ENCODE measurements at places on chromosomes 2 and 18. TPM values are rescaled to one million over a fixed set of nuclear protein-coding genes. Genes with fewer than 3 reads are reported as not detected.

The SCG2 gene
- 0.62 TPM for total RNA-seq

The COL3A1 gene
- 66.3 TPM for total RNA-seq

DNA sequence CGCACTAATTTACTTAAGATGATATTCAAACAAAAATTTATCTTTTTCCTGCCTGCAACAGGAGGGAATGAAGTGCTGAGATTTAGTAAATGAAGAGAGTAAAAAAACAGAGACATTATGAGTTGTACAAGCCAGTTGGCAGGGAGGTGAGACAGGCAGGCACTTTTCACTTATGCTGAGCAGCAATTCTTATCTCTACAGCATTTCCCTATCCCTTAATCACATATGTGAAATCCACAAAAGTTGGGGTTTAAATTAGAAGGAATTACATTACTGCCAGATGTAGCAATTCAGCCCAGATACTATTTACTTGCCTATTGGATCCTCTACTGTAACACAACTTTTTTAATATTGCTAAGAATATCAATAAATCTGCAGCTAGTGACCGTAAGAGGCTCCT is 314.2 kb upstream of the LRP1B start:
- no peaks in the 10 kb centered on the region for H3K36me3 ChIP-seq
- DNase-seq = no peak
- no peaks in the 10 kb centered on the region for H3K27me3 ChIP-seq
- no peak overlapping the region for H3K4me3 ChIP-seq
- H3K27ac ChIP-seq = no peak overlapping the region

GRCh38 chr18:42437646-42438045 is 482.6 kb downstream of the PIK3C3 start:
- no peaks in the 10 kb centered on the region for H3K36me3 ChIP-seq
- DNase-seq = peak; percentile 6
- no peak overlapping the region for H3K27ac ChIP-seq
- H3K4me1 ChIP-seq = no peaks in the 10 kb centered on the region

- no peak overlapping the region for H3K4me3 ChIP-seq
- no peaks in the 10 kb centered on the region for H3K27me3 ChIP-seq
Measured at GRCh38 chr2:30666266-30666874, 140.9 kb downstream of the CAPN13 start.

DNA sequence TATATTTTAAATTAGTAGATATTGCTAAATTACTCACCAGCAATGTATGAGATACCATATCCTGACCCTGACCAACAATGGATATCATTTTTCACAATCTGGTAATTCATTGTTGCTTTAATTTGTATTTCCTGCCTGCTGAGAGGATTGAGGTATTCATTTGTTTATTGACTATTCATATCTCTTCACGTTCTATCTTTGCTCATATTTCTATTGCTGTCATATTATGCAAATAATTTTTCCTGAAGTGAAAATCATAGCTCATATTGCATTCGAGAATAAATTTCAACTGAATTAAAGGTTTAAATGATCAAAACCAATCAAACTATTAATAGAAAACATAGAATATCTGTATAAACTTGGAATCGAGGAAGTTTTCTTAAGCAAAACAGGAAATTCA is 31.0 kb downstream of the INO80D start:
- H3K4me1 ChIP-seq = no peaks in the 10 kb centered on the region
- no peaks in the 10 kb centered on the region for H3K36me3 ChIP-seq
- H3K27me3 ChIP-seq = no peaks in the 10 kb centered on the region
- no peak for DNase-seq
- no peak overlapping the region for H3K4me3 ChIP-seq

DNA sequence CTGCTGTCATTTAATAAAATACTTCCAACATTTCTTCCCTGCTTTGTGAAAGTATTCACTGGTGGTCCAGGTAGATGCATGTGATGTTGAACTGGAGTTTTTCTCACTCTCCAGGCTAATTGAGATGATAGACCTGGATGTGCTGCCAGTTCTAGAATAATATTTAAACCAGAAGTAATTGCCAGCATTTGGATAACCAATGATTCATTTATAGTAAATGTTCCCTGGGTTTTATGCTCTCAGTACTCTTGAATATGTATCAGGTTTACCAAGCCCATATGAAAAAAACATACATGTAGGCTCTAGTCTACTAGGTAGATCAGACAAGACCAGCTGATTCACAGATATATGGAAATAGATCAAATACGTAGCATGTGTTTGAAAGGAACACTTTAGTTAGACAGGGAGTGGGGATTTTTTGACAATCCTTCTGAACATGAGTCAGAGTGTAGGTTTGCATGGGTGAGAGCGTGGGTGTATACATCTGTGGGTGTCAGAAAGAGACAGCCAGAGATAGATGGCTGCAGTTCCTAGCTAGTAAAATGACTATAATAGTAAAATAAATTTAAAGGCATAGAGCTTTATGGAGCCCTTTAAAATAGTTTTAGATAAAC is 115.1 kb downstream of the NAB1 start:
- peaks cover 4% of the 10 kb centered on the region for H3K4me1 ChIP-seq
- DNase-seq = no peak
- H3K36me3 ChIP-seq = no peaks in the 10 kb centered on the region
- no peaks in the 10 kb centered on the region for H3K27me3 ChIP-seq

DNA sequence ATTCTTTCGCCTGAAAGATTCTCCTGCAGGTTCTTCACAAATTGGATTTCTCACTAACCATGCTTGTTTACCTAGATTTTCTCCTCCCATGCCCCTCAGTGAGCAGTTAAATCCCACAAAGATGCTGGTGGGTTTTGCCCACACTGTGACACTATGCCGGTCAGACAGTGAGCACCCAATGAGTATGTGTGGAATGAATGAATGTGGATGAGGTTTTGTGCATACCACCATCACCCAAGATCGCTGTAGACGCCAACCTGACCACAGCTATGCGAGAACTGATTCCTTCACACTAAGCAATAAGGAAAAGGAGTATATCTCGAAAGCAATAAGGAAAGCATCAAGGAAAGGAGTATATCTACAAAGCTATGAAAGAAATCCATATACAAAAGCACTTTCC is 116.7 kb downstream of the PID1 start:
- no peaks in the 10 kb centered on the region for H3K4me1 ChIP-seq
- H3K36me3 ChIP-seq = no peaks in the 10 kb centered on the region

GRCh38 chr18:9434122-9434701 is 41.1 kb upstream of the RALBP1 start:
- no peaks in the 10 kb centered on the region for H3K27me3 ChIP-seq
- H3K36me3 ChIP-seq = no peaks in the 10 kb centered on the region
- no peak overlapping the region for H3K27ac ChIP-seq

DNA sequence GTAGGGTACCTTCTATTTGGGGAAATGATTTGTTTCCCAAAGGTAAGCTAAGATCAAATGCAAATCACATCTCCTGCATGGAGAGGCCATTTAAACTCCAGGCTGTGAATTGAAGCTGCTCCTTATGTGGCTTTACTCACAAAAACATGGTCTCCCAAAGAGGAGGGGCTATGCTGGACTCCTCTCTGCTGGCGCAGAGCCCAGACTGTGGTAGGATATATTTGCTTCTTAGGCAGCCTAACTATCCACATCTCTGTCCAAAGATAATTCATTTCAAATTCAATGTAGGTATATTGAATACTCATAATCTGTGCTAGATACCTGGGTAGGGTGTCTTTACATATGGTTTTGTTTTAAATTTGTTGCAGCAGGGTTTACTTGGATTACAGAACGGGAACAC is 358.5 kb downstream of the ALK start:
- DNase-seq = no peak
- H3K27me3 ChIP-seq = no peaks in the 10 kb centered on the region
- no peak overlapping the region for H3K27ac ChIP-seq

DNA sequence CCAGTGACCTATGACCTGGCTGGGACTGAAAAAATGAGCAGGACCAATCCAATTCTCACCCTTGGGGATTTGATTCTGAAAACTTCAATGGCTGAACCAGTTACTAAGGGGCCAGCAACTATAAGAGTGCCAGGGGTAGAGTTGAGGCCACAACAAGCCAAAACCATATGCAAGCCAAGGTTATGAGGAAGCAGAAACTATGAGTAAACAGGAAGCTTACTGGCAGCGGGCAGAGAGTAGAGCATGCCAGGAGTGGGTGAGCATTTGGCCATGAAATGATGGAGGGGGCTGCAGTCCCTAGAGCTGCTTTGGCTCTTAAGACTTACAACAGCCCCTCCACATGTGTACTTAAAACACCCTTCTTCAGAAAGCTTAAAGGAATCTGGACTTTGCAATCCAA is 82.4 kb downstream of the RBMS1 start:
- no peak for DNase-seq
- no peak overlapping the region for H3K4me3 ChIP-seq
- H3K27me3 ChIP-seq = no peaks in the 10 kb centered on the region
- peak overlapping the region; percentile 38 for H3K27ac ChIP-seq
- no peaks in the 10 kb centered on the region for H3K36me3 ChIP-seq

DNA sequence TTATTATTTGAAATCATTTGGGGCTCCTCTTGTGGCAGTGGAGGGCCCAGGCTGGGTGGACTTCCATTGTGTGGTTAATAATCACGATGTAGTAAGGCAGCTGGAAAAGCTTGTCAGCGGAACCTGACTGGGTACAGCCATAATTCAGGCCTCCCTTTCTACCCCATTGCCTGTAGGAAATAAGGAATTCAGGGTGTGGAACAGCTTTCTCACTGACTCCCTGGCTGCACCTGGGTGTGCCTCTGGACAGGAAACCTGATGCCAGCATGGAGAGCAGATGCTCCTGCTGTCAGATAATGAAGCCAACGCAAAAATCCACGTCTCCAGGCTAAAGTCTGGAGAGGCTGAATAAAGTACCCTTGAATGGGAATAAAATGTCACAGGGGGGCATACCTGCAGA is 44.2 kb downstream of the LYPD6B start:
- no peaks in the 10 kb centered on the region for H3K4me1 ChIP-seq
- no peak overlapping the region for H3K4me3 ChIP-seq
- DNase-seq = no peak

GRCh38 chr2:31221544-31221943 is 4.2 kb upstream of the CAPN14 start:
- no peaks in the 10 kb centered on the region for H3K36me3 ChIP-seq
- H3K4me3 ChIP-seq = no peak overlapping the region
- no peaks in the 10 kb centered on the region for H3K27me3 ChIP-seq
- DNase-seq = no peak

DNA sequence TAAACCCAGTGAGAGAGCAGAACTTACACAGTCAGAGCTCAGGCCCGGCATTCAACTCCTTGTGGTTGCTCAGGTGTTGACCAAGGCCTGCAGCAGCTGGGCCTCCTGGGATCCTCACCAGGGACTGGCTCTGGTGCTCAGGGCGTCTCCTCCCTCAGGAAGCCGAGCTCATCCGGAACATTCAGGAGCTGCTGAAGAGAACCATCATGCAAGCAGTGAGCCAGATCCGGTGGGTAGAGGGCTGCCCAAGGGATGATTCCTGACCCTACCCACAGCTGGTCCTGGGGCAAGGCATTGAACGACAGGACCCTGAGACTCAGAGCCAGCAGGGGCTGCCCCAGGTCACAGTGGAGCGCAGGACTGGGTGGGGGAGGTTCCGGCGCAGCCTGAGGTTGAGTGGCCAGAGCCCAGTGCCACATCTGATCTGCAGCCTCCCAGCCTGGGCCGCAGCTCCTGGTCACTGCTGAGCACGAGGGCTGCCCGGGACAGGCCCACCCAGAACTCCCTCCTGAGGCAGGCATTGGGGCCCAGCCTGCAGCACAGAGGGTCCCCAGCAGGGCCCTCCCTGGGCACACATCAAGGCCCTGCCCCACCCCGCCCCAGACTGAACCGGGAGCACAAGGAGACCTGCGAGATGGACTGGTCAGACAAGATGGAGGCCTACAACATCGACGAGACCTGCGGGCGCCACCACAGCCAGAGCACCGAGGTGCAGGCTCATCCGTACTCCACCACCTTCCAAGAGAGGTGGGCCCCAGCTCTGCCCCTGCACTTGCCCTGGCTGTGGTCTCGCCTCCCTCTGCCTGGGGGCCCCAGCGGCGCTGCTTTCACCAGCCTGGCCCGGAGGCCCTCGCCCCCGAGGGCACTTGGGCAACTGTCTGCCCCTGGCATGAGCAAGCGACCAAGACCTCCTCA is 2.4 kb downstream of the TEKT4 start:
- H3K36me3 ChIP-seq = no peaks in the 10 kb centered on the region
- H3K4me3 ChIP-seq = no peak overlapping the region
- peaks cover 46% of the 10 kb centered on the region for H3K27me3 ChIP-seq
- no peak for DNase-seq
- H3K27ac ChIP-seq = no peak overlapping the region

- no peaks in the 10 kb centered on the region for H3K27me3 ChIP-seq
- peaks cover 25% of the 10 kb centered on the region for H3K4me1 ChIP-seq
- H3K27ac ChIP-seq = peak overlapping the region; percentile 62
Measured at GRCh38 chr2:71830497-71831192, 317.0 kb downstream of the CYP26B1 start.

GRCh38 chr2:70984228-70984575 is 5.8 kb downstream of the ANKRD53 start:
- peaks cover 37% of the 10 kb centered on the region for H3K36me3 ChIP-seq
- no peak overlapping the region for H3K27ac ChIP-seq
- DNase-seq = no peak
- H3K27me3 ChIP-seq = no peaks in the 10 kb centered on the region

DNA sequence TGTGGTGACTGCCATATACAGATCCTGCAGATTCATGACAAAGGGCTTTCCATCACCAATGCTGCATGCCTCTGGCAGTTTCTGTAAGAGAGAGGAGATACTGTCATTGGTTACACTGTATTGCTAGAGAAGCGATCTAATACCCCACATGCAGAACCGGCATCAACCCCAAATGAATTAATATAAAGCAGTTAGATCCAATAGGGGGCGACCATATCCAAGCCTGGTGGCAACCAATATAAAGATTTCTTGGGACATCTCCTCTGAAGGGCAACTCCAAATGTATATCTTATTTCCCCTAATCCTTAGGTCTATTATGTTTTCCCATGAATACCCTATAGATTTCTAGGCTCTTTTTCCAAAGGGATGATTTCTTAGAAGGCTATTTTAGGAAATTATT is 17.4 kb upstream of the IHH start:
- H3K27ac ChIP-seq = no peak overlapping the region
- peaks cover 12% of the 10 kb centered on the region for H3K4me1 ChIP-seq
- H3K36me3 ChIP-seq = peaks cover 43% of the 10 kb centered on the region
- no peak for DNase-seq
- no peak overlapping the region for H3K4me3 ChIP-seq

GRCh38 chr18:56285387-56286065 is 352.9 kb downstream of the TXNL1 start:
- no peak overlapping the region for H3K4me3 ChIP-seq
- DNase-seq = no peak
- H3K4me1 ChIP-seq = no peaks in the 10 kb centered on the region
- H3K36me3 ChIP-seq = no peaks in the 10 kb centered on the region
- no peak overlapping the region for H3K27ac ChIP-seq

The RESP18 gene
- not detected for total RNA-seq

DNA sequence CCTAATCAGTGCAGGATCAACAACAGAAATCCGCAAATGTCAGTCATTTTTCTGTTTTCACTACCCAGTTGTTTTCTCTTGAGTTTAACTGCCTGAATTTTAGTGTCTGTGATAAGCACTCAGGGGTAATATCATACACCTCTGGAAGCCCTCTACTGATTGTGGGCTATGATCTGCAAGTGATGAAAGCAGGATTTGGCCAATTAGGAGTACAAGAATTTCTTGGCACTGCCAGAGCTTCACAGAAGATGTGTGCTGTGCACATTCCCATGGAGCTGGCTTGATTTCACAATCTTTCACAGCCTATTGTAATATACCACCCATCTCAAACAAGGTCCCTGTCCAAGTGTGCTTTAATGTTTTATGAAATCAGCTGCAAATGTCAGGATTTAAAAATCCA is 27.3 kb upstream of the TDRD15 start:
- no peaks in the 10 kb centered on the region for H3K4me1 ChIP-seq
- no peak for DNase-seq
- no peak overlapping the region for H3K27ac ChIP-seq
- no peaks in the 10 kb centered on the region for H3K27me3 ChIP-seq

The MROH2A gene
- not detected for total RNA-seq
